PC-3 (cell line): ENCODE measurements at places on chromosomes 16 and 17.

DNA sequence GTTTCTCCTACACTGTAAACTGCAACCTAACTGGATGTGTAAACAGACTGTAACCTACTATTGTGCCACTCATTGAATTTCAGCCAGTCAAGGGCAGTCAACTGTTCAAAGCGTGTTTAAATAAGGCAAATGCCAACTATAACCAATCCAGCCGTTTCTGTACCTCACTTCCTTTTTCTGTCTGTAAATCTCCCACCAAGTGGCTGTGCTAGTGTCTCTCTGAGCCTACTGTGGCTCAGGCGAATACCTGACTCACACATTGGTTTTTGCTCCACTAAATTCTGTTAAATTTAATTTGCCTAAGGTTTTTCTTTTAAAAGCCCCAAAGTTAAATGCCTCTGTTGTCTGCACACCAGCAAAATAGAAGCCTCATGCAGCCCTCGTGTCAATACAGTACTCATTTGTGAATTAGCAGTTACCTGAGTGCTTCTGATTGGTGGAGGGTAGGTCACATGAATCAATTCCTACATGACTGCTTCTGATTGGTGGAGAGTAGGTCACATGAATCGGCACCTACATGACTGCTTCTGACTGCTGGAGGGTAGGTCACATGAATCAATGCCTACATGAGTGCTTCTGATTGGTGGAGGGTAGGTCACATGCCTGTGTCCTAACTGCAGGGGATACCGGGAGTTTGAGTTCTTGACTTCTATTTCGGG lies 31.1 kb upstream of the CCR7 start:
- no peak for DNase-seq

- DNase-seq = no peak
Observed at GRCh38 chr17:51710634-51710979, 447.9 kb downstream of the CA10 start.

DNA sequence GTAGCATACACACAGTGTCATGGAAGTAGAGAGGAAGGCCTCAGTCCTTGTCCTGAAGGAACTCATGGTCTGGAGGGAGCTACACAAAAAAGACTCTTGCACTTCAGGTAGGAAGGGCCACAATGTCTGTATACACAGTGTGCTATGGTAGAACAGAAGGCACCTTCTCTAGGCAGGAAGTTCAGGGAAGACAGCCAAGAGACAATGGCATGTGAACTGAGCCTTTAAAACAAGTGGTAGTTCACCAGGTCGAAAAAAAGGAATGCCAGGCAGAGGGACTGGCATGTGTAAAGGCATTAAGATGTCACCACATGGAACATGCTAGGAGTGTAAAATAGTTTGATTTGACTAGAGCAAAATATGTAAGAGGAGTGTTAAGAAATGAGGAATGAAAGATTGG lies 9.7 kb downstream of the GNAO1 start:
- no peak for DNase-seq

GRCh38 chr16:87971933-87972332 lies 20.7 kb downstream of the BANP start:
- no peak for DNase-seq

GRCh38 chr16:17053536-17054160 lies 417.1 kb downstream of the XYLT1 start:
- no peak for DNase-seq

DNA sequence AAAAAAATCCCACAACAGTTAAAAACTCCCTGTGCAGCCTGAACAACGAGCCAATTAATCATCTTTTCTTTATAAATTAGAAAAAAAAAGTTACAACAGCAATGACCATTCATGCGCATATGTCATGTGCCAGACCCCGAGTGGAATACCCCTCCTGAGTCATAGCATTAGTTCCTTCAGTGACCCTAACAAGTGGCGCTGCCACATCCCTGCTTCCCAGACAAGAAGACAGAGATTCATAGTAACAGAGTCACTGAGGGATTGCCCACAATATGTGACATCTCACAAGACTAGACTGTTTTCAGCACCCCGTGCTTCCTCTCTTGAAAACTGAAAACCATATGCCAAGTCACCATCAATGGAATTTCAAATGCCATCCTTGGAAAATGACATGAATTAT lies 7.9 kb downstream of the UMOD start:
- no peak for DNase-seq
